ENCODE measurements at places on chromosomes 11 and 22.
A peak's percentile ranks its signal among the peaks of the same experiment; 100 is the strongest.

GRCh38 chr11:1670905-1671371, 26.1 kb upstream of the KRTAP5-6 start:
- DNase-seq = no peak

DNA sequence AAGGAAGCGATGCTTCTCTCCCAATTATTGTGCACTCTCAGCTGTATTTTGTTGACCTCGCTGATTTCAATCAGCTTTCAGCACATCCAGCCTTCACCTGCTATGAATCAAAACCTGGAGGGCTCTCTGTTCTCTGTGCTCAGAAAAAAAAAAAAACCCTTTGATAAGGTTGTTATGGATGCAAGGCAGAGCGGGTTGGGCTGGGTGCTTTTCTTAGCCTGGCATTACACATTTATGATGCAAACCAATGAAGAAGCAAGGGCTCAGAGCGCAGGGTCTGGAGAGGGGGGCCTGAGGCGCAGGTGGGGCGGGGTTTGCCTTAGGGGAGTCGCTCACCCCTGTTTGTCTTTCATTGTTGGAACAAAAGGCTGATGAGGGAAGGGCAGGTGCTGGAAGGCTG, 86.0 kb upstream of the CADM1 start:
- peak; percentile 15 for DNase-seq

DNA sequence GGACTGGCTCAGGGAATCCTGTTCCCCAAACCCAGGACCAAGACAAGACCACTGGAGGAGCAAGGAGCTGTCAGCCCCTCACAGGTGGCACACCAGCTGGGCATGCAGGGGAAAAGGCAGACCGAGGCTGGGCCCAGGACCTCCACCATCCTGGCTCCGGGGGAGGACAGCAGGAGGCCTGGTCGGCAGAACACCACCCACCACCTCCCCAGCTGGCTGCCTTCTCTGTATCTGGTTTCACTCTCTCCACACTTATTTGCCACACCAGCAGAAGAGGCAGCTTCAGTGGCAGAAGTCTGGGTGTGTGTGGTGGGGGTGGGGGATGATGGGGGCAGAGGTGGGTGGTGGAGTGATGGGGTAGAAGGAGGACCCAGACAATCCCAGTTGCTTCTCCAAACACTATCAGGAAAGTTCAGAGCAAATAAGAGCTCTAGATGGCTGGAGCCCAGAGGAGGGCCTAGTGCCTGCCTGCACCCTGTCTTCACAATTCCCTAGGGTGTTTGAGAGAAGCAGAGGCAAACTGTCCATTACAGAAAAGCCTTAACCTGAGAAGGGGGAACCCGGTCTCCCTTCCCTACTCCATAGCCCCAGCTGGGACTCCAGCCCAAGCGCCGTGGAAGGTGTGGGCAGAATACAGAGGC, 51.9 kb upstream of the CDON start:
- DNase-seq = no peak

DNA sequence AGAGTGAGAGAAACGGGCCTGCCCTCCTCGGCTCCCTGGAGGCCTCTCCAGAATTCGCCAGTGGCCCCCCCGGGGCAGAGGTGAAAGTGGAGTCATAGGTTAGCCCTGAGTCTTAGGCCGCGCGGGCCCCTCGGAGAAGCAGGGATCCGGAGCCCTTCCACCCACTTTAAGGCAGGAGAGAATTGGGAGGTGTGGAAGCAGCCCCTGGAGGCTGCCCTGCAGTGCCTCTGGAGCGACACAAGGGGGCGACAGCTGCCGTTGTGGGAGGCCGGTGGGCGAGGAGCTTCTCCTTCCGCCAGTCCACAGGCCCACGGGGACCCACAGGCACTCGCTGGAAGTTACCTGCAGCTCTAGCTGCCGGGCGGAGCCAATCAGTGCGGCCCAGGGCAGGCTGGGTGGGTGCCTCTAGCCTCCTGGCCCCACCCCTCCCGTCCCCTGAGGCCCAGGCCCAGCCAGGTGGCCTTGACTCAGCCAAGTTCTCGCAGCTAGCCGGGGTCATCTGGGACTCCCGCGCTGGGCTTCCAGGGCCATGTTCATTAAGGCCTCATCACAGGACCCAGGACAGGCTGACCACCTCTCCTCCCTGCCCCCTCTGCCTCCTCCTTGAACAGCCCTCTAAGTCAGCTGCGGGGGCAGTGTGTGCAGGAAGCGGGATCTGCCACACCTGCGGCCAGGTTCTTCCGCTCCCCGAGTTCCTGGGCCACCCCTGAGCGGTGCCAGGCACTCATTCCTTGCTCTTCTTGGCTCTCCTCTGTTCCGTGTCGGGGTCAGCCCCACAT, 5.0 kb downstream of the DGKZ start:
- peak; percentile 55 for DNase-seq

DNA sequence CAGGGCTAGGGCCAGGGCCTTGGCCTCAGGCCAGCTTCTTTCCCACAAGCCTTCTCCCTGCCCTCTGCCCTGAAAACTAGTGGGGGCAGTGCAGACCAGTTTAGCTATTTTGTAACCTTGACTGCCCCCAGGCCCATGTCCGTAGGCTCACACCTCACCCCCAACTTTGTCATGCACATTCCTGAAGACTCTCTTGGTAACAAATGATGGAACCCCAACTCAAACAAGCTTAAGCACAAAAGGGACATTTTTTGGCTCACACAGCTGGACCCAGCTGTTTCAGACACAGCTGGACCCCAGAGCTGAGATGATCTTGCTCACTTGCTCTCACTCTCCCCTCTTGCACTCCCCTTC, 46.6 kb downstream of the KCNQ1OT1 start:
- DNase-seq = no peak

- DNase-seq = no peak
Observed at GRCh38 chr11:45906096-45906682, 882 bp downstream of the FREY1 start.

- no peak for DNase-seq
Observed at GRCh38 chr11:2528301-2529050, 83.7 kb downstream of the KCNQ1 start.

DNA sequence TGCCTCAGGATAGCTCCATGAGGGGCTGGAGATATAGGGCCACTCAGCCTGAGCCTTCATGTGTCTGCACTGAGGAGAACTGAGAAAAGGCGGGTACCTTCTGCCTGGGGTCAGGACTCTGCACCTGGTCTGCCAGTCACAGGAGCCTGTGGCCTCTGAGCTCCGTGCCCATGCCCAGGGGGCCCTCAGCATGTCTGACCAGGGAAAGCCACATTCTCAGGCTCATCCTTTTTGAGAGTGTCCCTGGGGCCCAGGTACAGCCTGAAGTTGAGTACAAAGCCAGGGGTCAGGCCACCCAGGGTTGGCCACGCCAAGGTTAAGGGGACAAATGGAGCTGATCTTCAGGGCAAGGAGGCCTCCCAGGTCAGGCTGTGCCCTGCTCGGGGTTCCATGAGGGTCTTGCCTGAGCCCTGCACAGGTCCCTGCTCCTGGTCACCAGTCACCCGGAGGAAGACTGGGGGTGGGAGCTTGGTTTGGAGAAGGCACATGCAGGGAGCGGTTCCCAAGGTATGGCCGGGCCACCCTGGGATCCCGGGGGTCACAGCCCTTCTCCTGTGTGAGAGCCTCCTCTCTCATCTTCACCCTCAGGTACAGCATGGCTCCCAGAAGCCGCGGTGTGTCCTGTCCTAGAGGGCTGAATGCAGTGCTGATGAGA, 6.0 kb downstream of the DENND6B start:
- no peak for DNase-seq

GRCh38 chr11:7257724-7258123, 6.0 kb downstream of the SYT9 start:
- no peak for DNase-seq

DNA sequence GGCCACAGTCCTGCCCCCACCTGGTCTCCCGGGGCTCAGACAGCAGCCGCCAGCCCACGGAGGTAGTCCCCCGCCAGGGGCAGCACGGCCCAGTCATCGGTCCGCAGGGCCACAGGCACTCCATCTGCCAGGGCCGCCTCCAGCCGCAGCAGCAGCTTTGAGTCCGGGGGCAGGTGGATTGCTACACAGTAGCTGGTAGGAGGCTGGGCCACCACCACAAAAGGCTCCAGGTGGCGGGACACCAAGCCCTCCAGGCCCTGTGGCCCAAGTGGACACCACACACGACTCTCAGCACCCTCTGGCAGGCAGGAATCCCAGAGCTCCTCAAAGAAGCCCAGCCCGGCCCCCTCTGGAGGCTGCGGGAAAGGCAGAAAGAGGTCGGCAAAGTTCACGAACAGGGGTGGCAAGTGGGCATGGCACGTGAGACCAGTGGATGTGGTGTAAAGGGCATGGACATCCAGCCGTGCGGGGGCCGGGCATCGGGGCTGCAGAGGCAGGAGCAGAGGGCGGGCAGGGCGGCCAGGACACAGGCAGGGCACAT, 2.9 kb downstream of the AP5B1 start:
- no peak for DNase-seq

- DNase-seq = no peak
Observed at GRCh38 chr11:24932110-24933000, 435.5 kb downstream of the LUZP2 start.

GRCh38 chr11:60455531-60456042, at the start of gene MS4A1:
Gene MS4A1 (plus strand): TSS chr11:60455847. CDS start chr11:60462375, 6,528 bp downstream.
- no peak for DNase-seq

DNA sequence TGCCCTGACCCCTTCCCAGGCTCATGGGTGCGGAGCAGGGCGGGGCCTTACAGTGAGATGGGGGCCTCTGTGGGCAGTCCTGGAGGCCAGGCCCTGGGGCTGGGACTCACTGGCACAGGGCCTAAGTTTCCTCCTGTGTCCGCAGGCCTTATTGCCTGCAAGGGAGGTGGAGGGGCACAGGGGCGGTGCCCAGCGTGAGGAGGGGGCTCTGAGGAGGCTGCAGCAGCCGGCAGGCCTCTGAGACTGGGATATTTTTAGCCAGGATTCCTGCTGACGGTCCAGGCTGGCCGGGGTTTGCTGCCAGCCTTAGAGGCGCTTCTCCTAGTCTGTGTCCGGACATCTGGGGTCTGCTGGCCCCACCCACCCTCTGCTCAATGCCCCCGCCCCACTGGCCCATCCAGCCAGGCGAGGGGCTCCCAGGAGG, 5.7 kb upstream of the RTN4R start:
- DNase-seq = no peak

DNA sequence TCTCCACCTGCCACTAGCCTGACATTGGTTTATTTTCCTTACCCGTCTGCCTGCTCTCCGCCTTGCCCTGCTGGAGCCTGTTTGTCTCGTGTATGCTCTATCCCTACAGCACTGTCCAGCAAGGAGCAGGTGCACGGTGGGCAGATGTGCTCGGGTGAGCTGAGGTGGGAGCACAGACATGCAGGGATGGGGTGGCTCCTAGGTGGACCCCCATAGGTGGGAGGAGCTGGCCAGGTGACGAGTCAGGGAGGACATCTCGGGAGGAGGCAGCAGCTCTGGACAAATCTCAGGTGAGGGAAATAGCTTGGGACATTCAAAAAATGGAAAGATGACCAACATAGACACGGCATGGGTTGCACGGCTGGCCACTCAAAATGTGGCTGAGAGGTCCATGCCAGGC, 89.2 kb upstream of the SHANK2 start:
- no peak for DNase-seq

GRCh38 chr11:91081440-91082043, 858.7 kb upstream of the CHORDC1 start:
- DNase-seq = no peak

- DNase-seq = no peak
Observed at GRCh38 chr11:85590848-85591483, 36.2 kb downstream of the DLG2 start.

DNA sequence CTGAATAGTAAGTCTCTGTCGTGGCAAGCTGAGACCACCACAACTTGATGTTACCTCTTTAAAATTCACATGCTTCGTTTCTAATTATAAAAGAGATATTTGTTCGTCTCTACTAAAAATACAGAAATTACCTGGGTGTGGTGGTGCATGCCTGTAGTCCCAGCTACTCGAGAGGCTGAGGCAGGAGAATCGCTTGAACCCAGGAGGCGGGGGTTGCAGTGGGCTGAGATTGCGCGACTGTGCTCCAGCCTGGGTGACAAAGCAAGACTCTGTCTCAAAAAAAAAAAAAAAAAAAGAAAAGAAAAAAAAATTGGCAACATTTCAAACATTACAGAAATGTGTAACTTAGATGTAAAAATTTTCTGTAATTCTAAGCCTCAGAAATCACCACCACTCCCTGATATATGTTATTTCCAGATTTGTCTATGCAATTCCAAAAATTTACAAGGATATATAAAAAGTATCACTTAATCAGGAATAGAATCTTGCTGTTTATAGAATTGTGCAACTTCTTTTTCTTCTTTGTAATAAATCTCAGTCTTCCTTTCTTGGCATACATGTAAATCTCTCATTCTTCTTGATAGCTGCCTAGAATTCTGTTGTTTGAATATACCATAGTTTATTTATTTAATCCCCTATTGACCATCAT, 37.3 kb downstream of the C11orf96 start:
- no peak for DNase-seq

GRCh38 chr11:27347359-27348339, 15.4 kb downstream of the CCDC34 start:
- no peak for DNase-seq

GRCh38 chr22:34973016-34973415, 92.9 kb upstream of the ISX start:
- DNase-seq = no peak

GRCh38 chr22:37824674-37825641, 1.8 kb downstream of the GALR3 start:
- DNase-seq = peak; percentile 25

- DNase-seq = peak; percentile 96
Observed at GRCh38 chr11:77994434-77995362, at the start of gene INTS4. Gene INTS4 (minus strand): TSS chr11:77994668. CDS start chr11:77994643, 25 bp downstream.

DNA sequence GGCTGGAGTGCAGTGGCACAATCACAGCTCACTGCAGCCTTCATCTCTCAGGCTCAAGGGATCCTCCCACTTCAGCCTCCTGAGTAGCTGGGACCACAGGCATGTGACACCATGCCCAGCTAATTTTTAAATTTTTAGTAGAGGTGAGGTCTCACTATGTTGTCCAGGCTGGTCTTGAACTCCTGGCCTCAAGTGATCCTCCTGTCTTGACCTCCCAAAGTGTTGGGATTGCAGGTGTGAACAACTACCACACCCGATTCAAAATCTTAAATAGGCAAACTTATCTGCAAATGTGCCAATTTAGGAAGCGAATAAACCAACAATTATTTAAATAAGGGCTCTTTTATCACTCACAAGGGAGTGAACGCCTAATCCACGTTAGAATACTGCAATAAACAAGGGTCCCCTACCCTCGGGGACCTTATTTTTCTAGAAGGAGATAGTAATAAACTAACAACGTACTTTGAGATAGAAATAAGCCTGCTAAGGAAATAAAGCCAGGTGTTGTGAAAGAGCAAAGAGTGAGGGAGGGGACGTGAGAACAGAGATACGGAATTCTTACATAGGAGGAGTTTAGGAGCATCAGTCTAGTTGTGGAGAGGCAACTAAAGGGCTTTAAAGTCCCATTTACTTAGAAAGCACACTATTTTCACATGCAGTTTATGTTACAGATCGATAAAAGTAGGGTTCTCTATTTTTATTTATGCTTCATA, 3.0 kb upstream of the WEE1 start:
- no peak for DNase-seq

Data from progenitor cell of endocrine pancreas (in vitro differentiated cells).